HTR-8/SVneo (cell line): ENCODE measurements at places on chromosomes 3 and 15.

DNA sequence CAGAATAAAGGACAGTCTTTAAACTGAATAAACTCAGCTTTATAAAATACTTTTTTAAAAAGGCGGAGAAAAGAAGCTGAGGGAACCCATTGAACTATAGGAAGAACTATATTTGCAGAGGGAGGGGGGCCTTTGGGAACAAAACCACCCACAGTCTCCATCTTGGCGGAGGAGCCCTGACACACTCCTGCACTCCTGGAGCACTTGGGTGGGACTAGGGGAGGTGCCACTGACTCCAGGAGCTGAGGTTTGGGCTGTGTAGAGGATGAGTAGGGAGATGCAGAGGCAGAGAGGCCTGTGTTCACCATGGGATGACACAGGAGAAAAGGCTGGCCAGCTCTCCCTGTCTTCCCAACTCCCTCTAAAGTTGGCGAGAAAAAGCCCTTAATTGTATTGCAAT lies 35.8 kb downstream of the IFT122 start:
- no peak for DNase-seq

GRCh38 chr15:35702946-35703495 lies 157.1 kb upstream of the DPH6 start:
- no peak for DNase-seq

DNA sequence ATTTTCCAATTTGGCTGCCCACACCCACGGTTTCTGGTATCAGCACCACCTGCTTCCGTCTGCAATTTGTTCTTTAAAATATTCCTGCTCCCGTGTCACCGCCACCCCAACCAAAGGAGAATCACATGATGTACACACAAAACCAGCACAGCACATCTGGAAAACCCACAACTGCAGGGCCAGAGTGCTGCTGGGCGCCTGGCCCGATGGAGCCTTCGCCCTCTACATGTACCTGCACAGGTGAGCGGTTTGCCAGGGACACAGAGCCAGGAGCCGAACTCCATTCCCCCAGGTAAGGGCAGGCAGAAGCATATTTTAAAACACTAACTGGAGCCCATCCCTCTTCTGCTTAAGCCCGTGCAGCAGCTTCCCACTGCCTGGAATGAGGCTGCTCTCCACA lies 75.6 kb downstream of the ADAMTS17 start:
- no peak for DNase-seq

GRCh38 chr15:96402403-96402802 lies 71.9 kb downstream of the NR2F2 start:
- DNase-seq: no peak

GRCh38 chr3:195224156-195224979 lies 46.6 kb downstream of the XXYLT1 start:
- no peak for DNase-seq

- DNase-seq: peak; percentile 63
Observed at GRCh38 chr3:69181592-69182211, 59.3 kb upstream of the LMOD3 start.

DNA sequence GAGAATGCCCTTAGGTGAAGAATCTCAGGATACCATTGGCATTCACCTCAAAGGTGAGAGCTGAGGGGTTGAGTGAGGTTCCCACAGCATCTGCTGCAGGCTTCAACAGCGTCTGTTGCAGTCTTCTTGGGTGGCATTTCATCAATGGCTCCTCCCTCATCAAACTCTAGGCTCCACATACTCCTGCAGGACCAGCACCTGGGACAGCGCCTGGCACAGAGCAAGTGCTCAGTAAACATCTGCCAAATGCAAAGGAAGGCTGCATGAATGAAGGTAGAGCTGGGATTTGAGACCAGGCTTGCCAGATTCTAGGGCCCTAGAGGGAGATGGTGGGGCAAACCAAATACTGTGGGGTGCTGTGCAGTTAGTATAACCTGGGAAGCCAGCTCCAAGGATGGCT lies 9.6 kb downstream of the TRH start:
- DNase-seq: no peak

- DNase-seq: no peak
Observed at GRCh38 chr3:45965653-45966052, 22.4 kb downstream of the CXCR6 start.

- DNase-seq: no peak
Observed at GRCh38 chr3:153050978-153051377, 111.0 kb upstream of the RAP2B start.

DNA sequence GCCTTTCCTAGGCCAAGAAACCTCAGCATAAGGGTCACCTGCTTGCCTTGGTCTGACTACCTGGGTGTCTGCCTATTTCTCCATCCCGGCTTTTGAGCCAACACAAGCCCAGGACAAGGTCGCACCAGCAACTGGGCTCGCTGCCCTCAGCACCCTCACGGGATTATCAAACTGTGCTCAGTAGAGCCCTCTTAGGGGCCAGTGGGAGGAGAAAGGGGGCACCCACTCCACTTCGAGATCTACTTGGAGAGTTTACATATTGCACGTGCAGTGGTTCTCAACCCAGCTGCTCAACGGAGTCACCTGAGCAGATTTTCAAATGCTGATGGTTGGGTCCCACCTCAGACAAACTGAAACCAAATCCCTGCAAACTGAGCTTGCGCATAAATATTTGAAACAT lies 31.1 kb downstream of the TSPAN3 start:
- no peak for DNase-seq

DNA sequence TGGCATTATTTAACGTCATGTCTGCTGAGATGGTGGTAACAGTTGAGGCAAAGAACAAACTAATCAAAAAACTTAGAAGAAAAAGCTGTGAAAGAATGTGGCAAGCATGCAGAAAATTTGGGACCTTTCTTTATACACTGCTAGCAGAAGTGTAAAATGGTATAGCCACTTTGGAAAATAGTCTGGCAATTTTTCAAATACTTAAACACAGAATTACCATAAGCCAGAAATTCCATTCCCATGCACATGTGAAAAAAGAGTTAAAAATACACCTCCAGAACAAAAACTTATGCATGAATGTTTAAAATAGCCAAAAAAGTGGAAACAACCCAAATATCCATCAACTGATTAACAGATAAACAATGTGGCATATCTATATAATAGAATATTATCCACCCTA lies 613.3 kb downstream of the TBL1XR1 start:
- DNase-seq: no peak

DNA sequence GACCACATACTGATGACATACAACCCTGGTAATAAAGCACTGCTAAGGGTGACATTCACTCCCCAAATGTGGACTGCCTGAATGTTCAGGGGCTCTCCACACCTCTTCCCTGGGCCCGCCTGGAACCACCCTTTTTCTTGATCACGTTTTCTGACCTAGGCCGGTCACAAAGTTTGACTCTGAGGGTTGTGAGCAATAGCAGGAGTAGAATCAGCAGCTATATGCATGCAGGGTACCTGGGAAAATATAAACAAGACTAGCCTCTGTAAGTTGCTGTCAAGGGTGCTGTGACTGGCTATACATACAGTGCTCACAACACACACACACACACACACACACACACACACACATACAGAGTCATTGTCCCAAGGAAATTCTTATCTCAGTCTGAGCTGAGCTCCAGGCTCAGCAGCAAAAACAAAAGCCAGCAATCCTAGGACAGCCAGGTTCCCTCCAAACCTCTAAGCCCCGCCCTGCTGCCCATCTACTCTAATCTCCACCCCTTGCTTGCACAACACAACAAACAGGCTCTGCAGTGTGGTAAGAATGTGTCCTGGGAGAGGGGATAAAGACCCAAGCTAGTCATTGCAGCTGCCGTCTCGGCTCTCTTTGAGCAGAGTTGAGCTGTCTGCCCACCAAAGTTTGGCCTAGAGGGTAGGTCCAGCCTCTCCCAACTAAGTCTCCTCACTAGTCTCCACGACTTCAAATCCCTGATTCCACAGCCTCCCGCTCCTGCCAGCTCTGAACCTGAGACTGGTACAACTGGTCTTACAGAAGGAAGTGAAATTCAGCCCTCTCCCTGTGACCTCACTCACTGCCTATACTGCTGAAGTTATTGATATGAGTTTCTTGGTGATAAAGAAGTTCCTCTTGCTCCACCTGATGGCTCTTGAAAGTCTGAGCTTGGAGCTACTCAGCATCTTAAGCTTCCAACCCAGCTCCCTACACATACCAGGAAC lies 2.2 kb downstream of the BMF start:
- DNase-seq: no peak

GRCh38 chr15:57866149-57866736 lies 159.7 kb downstream of the POLR2M start:
- DNase-seq: peak; percentile 25

DNA sequence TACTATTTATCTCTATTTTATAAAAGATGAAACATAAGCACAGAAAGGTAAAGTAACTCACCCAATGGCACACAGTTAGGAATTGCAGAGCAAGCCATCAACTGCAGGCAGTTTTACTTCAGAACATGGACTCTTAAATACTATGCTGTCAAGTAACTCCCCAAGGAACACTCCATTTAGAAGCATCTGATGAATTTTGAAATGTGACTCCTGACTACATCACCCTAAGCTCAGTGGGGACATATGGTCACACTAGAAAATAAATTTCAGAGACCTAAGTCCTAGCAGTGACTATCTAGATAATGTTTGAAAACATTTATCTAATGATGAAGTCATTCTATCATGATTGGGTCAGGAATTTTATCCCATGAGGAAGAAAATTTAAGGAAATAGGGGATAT lies 272.8 kb upstream of the ARRDC4 start:
- no peak for DNase-seq

DNA sequence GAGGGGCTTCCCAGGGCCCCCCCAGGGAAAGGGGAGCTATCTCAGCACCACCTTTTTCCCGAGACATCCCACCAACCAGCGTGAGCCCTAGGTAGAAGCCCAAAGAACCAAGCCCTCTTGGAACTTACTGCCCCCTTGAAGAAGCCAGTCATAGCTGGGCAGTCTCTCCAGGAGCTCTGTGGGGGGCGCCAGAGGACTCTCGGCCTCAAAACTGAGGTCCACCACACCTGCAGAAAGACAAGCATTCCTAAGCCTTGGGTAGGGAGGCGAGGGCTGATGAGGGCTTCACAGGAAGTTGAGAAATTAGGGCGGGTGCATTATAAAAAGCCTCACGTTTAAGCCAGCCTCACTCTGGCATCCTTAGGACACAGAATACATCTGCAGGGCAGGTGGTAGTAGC lies 9.0 kb downstream of the SSUH2 start:
- DNase-seq: no peak

- no peak for DNase-seq
Observed at GRCh38 chr3:30299674-30300385, 306.6 kb upstream of the TGFBR2 start.

DNA sequence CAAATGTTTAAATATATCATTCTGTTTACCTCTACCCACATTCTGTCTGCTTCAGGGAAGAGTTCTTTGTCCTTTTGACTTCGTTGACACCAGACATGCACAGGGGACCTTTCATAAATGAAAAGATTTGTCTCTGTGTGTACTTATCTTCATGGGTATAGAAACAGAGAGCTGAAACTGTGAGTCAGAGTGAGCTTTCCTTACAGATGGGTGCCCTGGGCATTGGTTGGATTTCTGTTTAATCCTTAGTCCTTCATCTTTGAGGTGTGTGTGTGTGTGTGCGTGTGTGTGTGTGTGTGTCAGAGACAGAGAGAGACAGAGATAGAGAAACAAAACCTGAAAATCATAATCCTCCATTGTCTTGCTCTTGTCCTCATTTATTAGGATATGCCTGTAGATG lies 517.4 kb downstream of the TUSC7 start:
- no peak for DNase-seq

DNA sequence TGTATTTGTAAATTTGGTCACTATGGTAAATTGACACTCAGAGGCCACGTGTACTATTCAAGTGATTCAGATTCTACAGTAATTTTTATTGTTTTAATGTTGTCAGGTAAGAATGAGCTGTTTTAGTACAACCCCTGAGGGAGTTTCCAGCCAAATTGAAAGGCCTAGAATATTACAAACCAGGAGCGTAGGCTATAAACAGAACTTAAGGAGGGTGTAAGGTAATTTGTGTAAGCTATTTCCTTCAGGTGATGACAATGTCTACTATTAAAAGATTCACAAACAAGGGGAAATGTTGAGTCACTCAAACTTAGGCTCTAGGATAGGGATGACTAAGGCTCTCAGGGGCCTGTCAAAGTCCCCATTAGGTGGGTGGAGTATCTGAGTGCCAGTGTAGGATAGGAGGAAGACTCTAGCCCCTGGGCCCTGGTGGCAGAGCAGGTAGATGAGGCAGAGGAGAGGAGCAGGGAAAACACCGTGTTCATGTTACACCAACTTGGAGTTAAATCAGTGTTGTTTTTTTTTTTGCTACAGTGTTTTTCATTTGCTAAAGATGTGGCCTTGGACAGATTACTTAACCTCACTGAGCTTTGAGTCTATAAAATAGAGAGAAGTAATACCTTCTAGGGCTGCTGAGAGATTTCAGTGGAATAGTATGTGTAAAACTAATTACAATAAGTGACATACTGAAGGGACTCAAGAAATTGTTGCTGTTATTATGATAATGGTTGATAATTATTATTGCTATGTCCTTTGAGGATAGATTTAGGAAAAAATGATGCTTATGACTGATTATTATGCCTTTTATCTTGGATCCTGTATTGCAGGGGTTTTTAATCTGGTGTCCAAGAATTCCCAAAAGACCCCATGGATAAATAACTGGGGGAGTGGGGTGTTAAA lies 10.3 kb downstream of the TM4SF1 start:
- DNase-seq: no peak

GRCh38 chr3:37330466-37330865 lies 156.1 kb upstream of the LRRFIP2 start:
- DNase-seq: no peak

- DNase-seq: no peak
Observed at GRCh38 chr3:2652386-2652785, 457.8 kb downstream of the IL5RA start.

GRCh38 chr15:73389539-73389938 lies 20.8 kb upstream of the HCN4 start:
- no peak for DNase-seq

DNA sequence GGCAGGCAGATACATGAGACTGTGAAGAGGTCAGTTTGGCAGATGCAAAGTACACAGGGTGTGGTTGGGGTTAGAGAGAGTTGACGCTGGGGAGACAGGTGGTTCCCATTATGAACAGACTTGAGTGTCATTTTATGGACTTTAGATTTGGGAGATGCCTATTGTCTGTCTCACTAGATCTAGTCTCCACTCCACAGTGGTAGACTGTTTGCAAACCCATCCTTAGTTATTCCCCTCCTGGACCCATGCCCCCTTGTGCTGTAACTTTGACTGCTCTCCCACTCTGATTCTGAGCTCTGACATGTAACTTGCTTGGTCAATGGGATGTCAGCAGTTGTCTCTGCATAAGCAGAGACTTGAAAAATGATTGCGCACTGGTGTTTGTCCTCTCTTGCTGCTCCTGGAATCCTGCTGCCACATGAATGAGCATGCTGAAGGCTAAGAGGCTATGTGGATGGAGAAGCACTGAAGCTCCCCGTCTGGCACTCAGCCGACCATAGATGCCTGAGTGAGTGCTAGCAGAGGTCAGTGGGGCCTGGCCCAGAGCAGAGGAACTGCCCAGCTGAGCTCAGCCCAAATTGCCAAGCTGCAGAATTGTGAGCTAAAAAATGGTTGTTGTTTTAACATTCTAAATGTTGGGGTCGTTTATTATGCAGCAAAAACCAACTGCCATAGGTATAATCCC lies 88.2 kb downstream of the FAM43A start:
- no peak for DNase-seq
